ENCODE measurements at places on chromosomes 11 and 22. TPM values are rescaled to one million over a fixed set of nuclear protein-coding genes. Genes with fewer than 3 reads are reported as not detected.
A peak's percentile ranks its signal among the peaks of the same experiment; 100 is the strongest.

Gene NPAS4
- 0.97 TPM for total RNA-seq

DNA sequence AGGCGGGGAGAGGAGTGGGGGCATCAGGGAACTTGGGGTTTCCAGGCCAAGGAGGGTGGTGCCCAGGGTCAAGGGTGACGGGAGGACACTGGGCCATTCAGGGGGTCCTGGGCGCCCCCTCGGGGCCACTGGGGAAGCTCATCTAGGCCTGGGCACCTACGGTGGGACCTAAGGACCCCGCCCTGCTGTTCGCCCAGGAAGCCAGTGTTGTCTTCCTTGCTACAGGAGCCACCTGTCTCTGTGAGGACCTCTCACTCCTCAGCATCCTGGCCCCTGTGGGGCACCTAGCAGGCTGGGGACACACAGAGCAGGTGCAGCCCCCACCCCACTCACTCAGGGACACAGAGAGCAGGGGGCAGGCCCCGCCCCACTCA, 191.6 kb downstream of the IGLL1 start:
- no peak overlapping the region for H3K27ac ChIP-seq
- no peaks in the 10 kb centered on the region for H3K36me3 ChIP-seq
- H3K4me1 ChIP-seq, result no peaks in the 10 kb centered on the region
- DNase-seq, result no peak
- H3K27me3 ChIP-seq, result no peaks in the 10 kb centered on the region

Gene CNGA4
- not detected for total RNA-seq

Gene B3GAT1
- not detected for total RNA-seq

Gene VEGFB
- 23.6 TPM for total RNA-seq

Gene GTPBP1
- total RNA-seq, result 45.3 TPM

GRCh38 chr22:44143105-44143474, 37.6 kb upstream of the PARVG start:
- H3K36me3 ChIP-seq, result no peaks in the 10 kb centered on the region
- no peaks in the 10 kb centered on the region for H3K4me1 ChIP-seq
- H3K4me3 ChIP-seq, result no peak overlapping the region
- H3K27me3 ChIP-seq, result no peaks in the 10 kb centered on the region

DNA sequence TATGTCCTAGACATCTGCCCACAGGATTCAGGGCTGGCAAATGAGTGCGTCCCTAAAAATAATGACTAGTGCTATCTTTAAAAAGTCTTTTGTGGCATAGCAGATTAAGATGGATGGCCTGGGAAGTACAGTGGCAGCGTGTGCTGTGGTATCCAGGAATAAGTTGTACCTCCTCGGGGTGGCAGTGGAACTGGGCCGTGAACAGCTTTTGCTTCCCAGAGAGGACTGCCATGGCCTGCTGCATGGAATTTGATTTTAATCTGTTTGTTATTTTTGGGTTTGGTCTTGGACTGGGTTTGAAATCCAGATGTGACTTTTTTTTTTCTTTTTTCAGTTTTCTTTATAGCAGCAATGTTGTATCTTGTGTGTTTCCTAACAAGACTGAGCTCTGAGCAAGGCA, 71.3 kb upstream of the PARVG start:
- no peaks in the 10 kb centered on the region for H3K36me3 ChIP-seq
- no peak overlapping the region for H3K27ac ChIP-seq
- DNase-seq, result no peak
- no peak overlapping the region for H3K4me3 ChIP-seq

Gene MS4A1
- total RNA-seq, result 0.59 TPM

DNA sequence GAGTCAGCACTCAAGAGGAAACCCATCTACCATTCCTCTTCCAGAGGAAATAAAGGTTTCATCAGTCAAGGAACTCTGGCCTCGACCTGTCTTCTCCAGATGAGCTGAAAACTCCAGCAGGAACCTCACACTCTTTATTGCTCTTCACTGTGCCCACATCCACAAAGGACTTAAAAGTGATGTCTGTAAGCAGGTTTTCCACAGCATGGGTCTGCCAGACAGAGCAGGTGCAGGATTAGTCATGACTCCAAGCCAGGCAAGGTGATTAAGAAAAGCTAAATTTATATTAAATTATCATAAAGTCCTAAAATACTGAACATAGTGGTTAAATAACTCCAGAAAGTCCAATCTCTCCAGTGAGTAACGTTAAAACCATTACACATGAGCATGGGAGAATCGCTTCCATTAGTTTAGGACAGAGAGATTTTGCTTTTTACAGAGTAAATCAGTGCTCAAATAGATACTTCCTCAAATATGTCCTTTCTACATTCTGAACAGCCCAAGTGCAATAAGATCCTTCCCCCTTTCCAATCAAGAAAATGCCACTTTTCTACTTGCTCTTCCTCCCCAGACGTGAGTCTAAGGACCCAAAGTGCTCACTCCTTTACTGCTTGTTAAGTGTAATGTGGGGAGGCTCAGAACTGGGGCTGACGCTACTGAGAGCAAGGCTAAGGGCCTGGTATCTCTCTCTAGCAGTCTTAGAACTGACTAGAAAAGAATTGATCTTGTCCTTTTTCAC, 10.7 kb upstream of the CKAP5 start:
- no peak overlapping the region for H3K4me3 ChIP-seq
- DNase-seq, result no peak
- H3K27me3 ChIP-seq, result no peaks in the 10 kb centered on the region
- no peaks in the 10 kb centered on the region for H3K4me1 ChIP-seq

DNA sequence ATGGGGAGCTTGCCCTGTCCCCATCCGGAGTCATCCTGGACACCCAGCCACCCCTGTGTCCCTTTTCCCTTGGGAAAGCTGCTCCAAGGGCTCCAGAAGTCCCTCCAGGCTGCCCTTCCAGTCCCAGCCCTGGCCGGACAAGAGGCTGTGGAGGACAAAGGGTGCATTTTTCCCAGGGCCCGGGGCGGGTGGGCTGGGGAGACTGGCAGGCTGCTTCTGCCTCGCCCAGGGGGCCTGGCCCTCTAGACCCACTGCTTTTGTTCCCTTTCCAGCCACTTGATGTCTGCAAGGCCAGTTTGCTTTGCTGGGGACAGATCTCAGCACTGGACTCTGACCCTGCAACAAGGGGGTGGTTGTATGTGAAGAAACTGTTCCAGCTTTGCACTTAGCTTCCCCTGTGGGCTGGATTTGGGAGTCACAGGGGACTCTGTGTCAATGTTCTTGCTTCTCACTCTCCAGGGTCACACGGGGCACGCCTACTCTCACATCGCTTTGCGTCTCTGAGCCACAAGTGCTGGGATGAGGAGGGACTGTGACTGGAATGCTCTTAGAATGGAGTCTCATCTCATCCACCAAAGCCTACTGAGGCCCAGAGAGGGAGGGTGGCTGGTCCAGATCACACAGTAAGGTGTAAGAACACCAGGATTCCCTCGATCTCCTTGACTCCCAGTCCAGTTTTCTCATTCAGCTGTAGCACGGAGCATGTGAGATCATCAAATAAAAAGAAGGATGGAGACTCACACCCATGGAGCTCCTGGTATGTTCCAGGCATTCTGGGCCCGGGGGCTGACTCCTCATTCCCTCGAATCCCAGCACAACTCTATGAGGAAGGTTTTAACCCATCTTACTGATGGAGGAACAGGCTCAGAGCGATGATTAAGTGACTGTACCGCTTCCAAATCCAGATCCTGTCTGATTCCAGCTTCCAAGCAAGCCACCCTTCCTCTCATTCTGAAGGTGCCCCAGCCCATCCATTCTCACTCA, 59.9 kb downstream of the FBXO7 start:
- H3K4me3 ChIP-seq, result no peak overlapping the region
- no peaks in the 10 kb centered on the region for H3K27me3 ChIP-seq
- peak; percentile 52 for DNase-seq
- peaks cover 14% of the 10 kb centered on the region for H3K4me1 ChIP-seq
- peak overlapping the region; percentile 80 for H3K27ac ChIP-seq

GRCh38 chr11:87366763-87367405, 329.1 kb downstream of the TMEM135 start:
- no peak for DNase-seq
- no peak overlapping the region for H3K4me3 ChIP-seq
- no peak overlapping the region for H3K27ac ChIP-seq
- H3K36me3 ChIP-seq, result no peaks in the 10 kb centered on the region
- H3K27me3 ChIP-seq, result no peaks in the 10 kb centered on the region

DNA sequence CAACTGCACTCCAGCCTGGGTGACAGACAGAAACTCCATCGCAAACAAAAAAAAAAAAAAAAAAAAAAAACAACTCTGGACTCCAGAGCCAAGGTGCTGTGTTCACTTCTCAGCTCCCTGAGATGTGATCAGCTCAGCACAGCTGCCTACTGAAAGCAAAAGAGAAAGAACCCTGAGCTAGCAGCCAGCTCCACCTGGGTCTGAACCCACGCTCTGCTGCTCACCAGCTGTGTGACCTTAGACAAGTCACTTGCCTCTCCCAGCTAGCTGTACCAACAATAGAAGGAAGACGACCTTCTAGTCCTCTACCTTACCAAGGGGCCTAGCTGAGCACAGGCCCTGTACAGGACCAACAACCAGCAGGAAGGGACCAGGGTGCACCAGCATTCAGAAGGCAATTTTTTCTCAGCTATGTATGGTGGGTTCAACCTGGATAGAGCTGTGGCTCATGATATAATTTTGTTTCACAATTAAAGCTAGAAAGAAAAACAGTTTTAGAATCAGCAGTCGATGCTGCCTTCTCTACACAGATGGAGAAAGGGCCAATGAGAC, 3.8 kb downstream of the DGCR2 start:
- H3K27me3 ChIP-seq, result no peaks in the 10 kb centered on the region
- DNase-seq, result no peak
- H3K4me3 ChIP-seq, result no peak overlapping the region
- H3K4me1 ChIP-seq, result peaks cover 35% of the 10 kb centered on the region
- H3K27ac ChIP-seq, result no peak overlapping the region

DNA sequence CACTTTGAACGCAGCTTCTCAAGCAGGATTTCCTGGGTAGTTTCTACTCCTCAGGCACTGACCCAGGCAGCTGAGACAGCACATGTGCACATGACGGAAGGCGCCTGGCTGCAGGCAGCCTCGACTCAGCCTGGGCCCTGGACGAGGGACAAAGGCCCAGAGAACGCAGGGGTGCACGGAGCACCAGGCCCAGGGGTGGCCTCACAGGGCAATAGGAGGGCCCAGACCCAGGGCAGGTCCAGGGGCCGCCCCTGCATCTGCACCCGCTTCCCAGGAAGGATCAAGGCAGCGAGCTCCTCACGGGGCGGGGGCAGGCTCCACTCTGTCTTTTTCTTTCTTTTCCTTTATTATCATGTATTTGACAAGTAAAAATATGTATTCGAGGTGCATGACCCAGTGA, 208.4 kb downstream of the BRD1 start:
- no peak overlapping the region for H3K4me3 ChIP-seq
- H3K27me3 ChIP-seq, result no peaks in the 10 kb centered on the region
- no peaks in the 10 kb centered on the region for H3K4me1 ChIP-seq
- DNase-seq, result no peak
- no peaks in the 10 kb centered on the region for H3K36me3 ChIP-seq

Gene GNAZ
- total RNA-seq, result 8.8 TPM

Gene KRTAP5-7
- not detected for total RNA-seq

DNA sequence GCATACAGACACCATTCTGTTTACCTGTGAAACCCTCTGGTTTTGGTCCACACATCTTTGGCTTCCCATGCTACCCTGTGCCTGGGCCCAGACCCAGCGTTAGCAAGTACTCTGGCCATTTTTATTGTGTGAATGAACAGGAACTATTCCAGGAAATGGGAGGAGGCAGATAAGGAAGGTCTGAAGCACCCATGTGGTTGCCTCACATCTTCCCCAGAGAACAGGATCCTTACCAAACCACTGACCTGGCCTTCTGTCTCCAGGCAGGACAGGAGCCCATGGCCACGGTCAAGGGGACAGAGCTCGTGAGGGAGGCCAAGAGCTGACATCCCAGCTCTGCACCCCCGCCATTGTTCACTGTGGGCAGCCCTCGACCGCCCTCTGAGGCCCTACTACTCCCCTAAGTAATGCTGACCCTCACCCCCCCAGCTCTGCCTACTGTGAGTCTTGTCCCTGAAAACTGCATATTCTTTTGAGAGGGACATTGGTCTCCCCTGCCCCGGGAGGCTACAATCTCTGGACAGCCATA, 97.7 kb upstream of the TP53I11 start:
- no peak for DNase-seq
- H3K36me3 ChIP-seq, result no peaks in the 10 kb centered on the region
- H3K4me1 ChIP-seq, result no peaks in the 10 kb centered on the region
- no peaks in the 10 kb centered on the region for H3K27me3 ChIP-seq
- H3K4me3 ChIP-seq, result no peak overlapping the region
- no peak overlapping the region for H3K27ac ChIP-seq

Gene OR4A16
- not detected for total RNA-seq

Gene OTOG
- under 0.01 TPM for total RNA-seq

Gene HTR3A
- total RNA-seq, result 0.14 TPM

DNA sequence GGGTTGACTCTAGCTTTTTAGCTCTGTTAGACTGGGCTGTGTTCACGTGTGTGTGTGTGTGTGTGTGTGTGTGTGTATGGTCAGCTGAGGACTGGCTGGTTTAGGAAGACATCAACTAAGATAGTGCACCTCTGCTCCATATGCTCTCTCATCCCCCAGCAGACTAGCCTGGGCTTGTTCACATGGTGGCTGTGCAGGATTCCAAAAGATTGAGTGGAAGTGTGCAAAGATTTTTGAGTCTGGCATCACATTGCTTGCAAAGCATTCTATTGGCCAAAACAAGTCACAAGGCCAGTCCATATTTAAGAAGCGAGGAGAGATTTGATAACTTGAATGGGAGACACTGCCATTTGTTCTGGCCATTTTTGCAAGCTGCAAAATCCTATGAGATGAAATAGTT, 79.7 kb upstream of the C11orf87 start:
- no peak for DNase-seq
- no peaks in the 10 kb centered on the region for H3K27me3 ChIP-seq
- no peak overlapping the region for H3K4me3 ChIP-seq
- no peaks in the 10 kb centered on the region for H3K36me3 ChIP-seq

Gene HEPHL1
- not detected for total RNA-seq

Gene CBLIF
- total RNA-seq, result not detected

Gene SLC22A24
- not detected for total RNA-seq

Gene LSP1
- 22.6 TPM for total RNA-seq

DNA sequence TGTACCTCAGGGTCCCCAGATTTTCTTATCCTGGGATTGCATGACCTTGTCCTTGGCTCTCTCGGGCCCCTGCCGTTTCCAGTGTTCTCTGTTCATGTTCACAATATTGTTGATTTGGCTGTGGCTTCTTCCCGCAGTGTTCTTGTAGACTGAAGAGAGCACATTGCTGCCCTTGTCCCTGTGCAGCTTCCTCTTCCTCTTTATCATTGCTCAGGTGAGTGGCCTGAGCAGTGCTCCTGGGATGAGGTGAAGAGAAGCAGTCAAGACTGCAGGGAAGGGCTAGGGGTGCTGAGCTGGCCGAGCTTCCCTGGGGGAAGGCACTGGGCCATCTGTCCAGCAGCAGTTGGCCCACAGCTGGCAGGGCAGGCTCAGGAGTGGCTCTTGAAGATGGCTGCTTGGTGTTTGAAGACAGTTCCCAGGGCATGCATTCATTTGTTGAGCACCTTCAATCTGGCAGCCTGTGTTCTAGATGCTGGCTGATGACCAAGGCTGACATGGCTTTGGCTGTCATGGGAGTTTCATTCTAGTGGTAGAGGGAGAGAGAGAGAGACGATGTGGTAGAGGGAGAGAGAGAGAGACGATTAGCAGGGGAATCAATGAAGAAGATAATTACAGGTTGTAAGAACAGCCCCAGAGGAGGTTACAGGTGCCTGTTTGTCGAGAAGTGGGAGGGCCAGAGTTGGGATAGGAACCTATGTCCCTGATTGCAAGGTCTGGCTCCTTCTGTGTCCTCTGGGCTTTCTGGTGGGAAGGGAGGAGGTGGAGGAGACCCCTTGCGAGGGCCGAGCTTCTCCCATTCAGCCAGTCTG, 17.4 kb downstream of the BMAL1 start:
- DNase-seq, result no peak
- H3K4me1 ChIP-seq, result no peaks in the 10 kb centered on the region
- no peaks in the 10 kb centered on the region for H3K36me3 ChIP-seq
- H3K27ac ChIP-seq, result no peak overlapping the region
